Femur (tissue), 1 donor: ENCODE measurements at places on chromosomes 11 and 22.

- DNase-seq, result no peak
Observed at GRCh38 chr22:29757096-29757495, 9.7 kb downstream of the ZMAT5 start.

DNA sequence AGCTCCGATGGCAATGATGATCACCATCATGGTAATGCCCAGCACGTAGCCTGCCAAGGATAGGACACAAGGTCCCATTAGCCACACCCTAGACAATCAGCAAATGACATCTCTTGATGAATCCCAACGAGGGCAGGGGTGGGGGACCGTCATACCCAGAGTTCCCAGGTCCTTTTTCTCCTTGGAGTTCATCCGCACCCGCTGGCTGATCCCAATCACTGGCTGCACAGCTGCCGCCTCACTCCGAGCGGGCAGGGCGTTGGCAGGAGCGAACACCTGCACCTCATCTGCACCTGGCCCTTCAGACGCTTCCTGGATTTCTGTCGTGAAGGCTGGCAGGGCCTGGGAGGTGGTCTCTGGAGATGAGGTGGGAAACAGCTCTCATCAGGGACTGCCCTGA, 2.9 kb downstream of the PIK3IP1 start:
- DNase-seq, result no peak

- no peak for DNase-seq
Observed at GRCh38 chr11:15059132-15059915, 14.1 kb upstream of the CALCB start.

- no peak for DNase-seq
Observed at GRCh38 chr11:10314199-10315072, 9.6 kb downstream of the ADM start.

DNA sequence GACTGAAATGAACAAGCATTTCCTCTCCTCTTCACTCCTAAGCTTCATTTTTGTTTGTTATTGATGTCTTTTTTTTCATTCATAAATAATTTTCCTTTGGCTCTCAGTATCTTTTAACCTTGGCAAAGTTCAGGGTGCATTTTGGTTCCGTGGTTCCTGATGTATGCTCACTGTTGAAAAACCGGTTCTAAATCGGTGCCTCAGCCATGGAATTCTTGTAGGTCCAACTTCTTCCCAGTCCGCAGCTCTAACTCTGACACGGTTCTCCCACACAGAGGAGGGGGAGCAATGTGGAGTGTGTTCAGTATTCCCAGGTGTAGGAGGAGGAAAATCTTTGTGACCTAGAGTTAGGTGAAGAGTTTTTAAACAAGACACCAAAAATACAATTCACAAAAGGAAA, 12.6 kb upstream of the MS4A15 start:
- no peak for DNase-seq
